Stimulated activated CD8-positive, alpha-beta memory T cell treated with anti-CD3 and anti-CD28 coated beads, Interleukin-15, amount 100 ng/mL, for 1 hour (primary cell): ENCODE measurements at places on chromosomes 7 and 10.

- DNase-seq, result no peak
These were observed 19.1 kb upstream of the KLF6 start for GRCh38 chr10:3803927-3804741.

DNA sequence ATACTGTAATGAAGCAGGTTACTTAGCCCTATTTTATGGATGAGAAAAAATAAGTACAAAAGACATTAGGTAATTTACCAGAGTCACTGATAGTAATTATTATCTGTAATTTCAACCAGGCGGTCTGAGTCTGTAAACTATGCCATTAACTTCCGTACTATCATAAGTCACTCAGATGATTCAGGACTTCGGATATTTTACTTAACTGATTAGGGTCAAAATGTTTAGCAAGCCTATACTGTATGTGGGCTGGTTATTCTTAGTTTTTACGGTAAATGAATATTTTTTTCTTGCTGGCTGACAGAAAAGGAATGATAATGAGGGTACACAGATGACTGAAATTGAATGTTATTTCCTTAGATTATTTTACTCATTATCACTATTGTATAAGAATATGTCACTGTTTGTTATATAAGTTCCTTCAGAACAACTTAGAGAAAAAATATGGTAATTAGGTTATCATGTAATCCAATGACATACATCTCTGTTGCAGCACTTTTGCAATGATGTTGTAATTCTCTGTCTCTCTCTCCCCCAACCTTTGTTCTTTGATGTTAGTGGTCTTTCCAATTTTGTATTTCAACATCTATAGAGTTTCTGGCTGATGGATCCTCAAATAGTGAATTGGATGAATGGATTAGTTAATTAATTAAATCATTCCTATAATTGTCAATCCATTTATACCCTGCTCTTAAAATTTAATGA, 165.6 kb downstream of the ZEB1 start:
- DNase-seq, result no peak

DNA sequence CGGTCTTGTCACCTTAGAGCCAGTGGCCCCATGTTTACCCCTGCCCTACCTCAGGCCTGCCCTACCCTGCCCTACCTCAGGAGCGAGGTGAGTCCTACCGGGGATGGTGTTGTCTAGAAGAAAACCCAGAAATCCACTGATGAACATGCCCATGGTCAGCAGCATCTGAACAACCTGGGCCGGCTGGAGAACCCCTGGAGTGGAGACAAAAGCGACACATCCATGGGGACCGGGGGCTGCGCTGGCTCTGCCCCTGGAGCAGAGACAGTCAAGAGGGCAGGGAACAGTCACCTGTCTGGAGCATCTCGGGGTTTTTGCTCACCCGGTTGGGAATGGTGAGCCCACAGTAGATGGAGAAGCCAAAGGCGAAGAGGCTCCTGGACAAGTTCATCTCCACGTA, 36.3 kb downstream of the STRA8 start:
- DNase-seq, result no peak

DNA sequence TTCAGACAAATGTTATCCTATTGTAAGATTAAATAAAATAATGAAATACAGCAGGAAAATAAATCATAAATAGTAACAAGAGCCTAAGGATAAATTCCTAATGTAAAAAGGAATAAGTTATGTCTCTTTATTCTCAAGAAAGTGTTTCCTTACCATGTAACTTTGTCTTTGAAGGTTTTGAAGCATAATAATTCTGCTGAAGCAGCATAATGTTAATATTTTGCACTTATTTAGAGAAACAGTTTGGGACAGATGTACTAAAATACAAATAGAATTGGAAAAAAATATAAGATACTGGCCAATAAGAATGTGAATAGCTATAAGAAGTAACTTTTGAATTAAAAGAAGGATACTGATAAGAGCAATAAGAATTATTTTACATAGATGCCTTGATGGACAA, 45.7 kb downstream of the GRM3 start:
- no peak for DNase-seq

GRCh38 chr7:98137134-98137825, 30.6 kb downstream of the LMTK2 start:
- DNase-seq, result no peak

DNA sequence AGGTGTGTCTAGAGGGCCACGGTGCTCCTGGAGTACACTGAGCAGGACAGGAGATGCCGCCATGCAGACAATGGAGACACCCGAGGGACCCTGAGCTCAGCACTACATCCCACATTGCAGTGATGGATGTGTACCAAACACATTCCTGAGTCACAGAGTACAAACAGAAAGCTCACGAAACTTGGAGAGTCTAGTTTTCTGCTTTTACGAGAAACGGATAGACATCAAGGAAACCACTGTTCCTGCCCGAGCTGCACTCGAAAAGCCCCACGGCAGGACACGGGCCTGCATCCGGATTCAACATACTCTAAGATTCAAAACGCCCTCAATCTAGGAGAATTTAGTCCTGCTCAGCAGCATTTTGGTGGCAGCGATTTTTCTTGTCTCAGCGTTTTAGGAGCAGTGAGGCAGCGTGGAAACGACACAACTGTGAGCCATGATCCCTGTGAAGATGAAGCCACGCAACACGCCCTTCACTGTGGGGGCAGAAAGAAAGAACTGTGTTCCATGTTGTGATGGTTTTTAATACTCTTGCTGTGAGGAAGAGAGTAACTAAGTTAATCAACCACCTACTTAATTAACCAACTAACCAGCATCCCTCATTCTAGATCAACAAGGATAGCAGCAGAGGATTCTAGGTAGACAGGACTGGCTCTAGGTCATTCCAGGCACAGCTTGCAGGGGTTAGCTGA, 3.2 kb downstream of the TNS3 start:
- no peak for DNase-seq

DNA sequence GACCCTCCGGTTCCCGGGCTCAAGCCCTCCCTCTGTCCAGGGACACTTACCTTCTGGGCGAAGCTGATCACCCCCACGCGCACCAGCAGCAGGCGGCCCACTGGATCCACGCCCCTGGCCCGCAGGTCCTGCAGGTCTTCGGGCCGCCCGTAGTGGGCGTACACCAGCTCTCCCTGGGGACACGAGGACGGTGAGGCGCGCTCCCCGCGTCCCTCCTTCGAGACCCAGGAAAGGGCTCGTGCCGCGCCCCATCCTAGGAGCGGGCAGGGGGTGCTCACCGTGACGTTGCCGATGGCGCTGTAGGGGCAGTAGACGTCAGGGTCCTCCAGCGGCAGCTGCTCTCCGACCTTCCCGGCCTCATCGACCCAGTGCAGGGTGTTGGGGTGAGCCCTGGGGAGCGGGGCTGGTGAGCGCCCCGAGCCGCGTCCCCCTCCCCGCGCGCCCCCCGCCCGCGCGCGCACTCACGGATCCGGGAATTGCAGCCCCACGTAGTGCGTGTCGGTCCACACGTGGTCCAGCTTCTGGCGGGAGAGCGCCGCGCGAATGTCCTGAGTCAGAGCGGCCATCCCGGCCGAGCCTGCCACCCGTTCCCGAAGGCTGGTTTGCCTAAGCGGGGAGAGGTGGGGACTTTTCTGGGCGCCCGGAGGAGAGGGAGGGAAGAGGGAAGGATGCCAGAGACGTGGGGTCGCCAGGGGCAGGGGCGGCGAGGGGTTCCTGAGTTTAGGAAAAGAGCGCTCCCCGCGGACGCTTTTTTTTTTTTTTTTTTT, 8.2 kb downstream of the TFR2 start:
- no peak for DNase-seq

- no peak for DNase-seq
These were observed 254.7 kb upstream of the NFE2L3 start for GRCh38 chr7:25897261-25897782.

GRCh38 chr7:2109936-2110609, 122.7 kb downstream of the MAD1L1 start:
- no peak for DNase-seq

GRCh38 chr7:155303039-155303593, 5.4 kb downstream of the INSIG1 start:
- no peak for DNase-seq

DNA sequence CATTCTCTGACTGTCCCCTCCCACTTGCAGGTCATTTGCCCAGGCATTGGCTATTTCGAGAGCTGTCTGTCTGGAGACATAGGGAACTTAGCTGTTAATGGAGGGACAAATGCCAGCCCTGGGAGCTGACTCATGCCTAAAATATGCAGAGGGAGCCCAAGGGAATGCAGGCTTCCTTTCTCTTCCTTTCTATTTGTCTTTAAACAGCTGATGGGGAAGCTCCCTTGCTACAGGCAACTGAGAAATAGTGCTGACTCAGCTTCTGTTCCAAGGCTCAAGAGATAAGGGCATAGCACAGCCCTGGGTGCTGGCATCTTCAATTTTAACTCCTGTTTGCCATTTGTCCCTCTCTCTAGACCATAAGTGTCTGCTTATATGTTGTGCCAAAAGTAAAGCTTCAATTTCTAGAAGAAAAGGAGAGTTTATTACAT, 82.7 kb upstream of the C1GALT1 start:
- DNase-seq, result no peak

DNA sequence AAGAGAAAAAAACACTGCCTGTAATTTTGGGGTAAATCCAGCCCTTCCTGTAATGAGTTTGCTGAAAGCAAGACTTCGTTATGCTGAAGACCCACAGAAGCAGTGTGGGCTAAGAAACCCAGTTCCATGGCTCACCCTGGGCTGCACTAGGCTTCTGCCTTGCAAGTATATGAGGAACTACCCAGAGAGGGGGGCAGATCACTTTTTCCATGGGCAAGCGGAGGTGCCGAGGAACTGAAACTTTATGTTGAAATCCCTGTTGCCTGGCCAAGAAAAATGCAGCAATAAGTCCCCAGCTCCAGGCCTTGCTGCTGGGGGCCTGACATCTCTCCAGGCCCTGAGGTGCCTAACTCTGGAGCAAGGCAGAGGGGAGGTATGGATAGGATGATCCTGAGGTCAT, 8.5 kb downstream of the RASSF4 start:
- no peak for DNase-seq

DNA sequence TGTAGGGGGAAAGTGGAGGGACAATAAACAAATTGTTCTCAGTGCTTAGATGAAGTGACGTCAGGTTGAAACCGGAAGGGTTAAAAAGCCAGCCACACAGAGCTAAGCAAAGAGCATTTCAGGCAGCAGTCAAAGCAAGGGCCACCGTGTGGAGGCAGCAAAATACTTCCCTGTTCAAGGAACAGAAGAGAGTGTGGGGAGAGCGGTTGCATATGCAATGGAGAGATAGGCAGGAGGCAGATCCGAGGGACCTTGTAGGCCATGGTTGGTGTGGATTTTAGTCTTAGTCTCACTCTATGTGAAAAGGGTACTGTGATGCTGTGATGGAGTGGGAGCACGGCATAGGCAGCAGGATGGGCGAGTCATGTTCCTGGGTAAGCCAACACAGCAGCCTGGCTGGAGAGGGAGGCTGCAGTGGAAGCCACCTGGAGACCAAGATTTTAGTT, 3.8 kb upstream of the STN1 start:
- no peak for DNase-seq

DNA sequence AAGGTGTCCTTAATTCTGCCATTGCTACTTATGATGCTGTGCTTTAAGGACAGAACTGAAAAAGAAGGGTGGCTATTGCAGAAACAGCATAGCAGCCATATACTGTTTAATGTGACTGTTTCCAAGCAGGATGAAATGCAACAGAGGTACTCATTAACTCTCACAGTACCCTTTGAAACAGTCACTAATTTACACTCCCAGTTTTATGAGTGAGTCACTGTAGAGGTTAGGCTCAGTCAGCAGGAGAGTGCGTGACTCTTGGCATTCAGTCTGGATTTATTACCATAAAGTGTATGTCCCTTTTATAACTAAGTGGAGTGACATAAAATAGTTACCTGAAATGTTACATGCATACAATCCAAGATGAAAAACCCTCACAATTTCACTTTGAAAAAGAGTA, 27.7 kb downstream of the ALDH18A1 start:
- no peak for DNase-seq

GRCh38 chr10:31886885-31887284, 41.7 kb downstream of the ARHGAP12 start:
- no peak for DNase-seq
